ENCODE measurements at places on chromosomes 3 and 15. TPM values are rescaled to one million over a fixed set of nuclear protein-coding genes. Genes with fewer than 3 reads are reported as not detected.

Gene SPINK8
- not detected for total RNA-seq

Gene CCDC50
- 93.8 TPM for total RNA-seq

Gene GOLGA8T
- total RNA-seq = 0.17 TPM

Gene ESYT3
- total RNA-seq = 0.07 TPM

Gene LRRC31
- total RNA-seq = not detected

Gene GXYLT2
- 33.5 TPM for total RNA-seq
